ENCODE measurements at places on chromosomes 11 and 22.

DNA sequence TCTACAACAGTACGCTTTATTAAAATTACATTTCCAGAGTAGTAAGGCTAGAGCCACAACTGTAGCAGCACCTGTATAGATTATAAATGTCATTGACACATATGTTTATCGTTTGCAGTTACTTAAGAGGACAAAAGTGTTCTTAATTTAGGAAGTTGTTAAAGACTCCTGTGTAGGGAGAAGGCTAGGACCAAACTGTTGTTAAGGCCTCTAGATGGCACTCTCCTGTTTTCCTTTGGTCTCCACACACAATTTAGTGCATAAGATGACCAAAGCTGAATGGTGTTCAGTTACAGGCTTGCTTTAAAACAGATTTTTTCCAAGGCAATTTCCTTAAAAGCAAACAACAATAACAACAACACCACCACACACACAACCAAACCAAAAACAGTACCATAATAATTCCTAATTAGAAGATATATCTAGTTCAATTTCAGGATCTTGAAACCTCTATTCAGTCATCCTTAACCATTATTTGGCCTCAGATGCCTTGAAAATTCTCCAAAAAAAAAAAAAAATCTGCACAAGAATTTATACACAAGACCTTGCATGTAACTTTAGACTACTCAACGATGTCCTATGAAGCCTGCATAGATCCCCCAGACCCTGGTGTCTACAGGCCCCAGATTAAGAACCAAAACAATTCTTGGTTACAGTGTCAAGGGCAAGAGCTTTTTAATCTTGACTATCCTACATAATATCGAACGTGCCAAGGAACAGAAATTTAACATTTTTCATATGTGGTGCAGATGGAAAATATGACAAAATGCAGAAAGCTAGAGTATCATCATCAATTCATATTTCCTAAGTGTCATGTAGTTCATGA, 42.6 kb upstream of the APOA1 start:
- DNase-seq: peak; percentile 58

DNA sequence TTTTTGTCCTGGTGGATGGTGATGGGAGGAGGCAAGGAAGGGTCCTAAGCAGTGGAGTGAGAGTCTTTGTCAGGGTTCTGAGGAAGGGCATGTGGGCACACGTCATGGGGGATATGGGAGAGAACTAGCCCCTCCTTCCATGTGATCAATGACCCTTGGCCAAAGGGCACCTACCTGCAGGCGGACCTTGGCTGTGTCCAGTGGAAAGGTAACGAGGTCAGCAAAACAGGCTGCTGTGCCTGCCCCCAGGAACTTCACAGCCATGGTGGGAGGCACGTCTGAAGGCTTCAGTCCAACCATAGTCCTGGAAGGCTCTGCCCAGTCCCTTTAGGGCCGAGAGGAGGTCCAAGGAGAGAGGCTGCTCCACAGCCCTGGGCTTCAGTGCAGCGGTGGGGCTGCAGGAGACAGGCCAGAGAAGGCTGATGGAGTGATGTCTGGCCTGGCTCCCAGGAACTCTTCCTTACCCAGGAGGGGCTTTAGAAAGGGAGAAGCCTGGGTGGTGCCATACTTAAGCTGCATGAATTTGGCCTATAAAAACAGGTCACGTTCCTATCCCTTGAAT, 2.1 kb downstream of the UCP3 start:
- no peak for DNase-seq

DNA sequence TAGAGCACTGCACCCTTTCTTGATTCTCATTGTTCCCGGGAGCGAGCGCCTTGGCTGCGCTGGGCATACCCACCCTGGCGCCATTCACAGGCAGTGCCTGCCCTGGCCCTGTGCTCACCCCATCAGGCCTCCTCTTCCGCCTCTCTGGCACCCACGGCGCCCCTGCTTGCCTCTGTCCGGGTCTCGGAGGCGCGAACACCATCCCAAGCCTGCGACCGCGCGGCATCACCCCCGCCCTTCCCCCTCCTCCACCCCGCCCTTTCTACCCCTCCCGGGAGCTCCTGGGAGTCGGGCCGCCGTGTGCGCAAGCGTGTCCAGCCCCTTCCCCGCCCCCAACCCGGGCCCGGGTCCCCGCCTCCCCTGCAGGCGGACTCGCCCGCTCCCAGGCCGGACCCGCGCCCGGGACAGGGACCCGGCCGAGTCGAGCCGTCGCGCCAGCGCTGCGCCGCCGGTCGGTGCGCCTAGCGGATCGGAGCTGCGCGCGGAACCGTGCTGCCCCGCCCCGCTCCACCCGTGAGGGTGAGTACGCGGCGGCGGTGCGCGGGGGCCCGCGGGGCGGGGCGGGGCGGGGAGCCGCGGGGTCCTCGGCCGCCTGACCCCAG, at the start of gene ST3GAL4:
TSS of gene ST3GAL4 (plus strand) at position 363 of the 602 bp plus-strand sequence. CDS start 50,470 bp downstream, outside the sequence.
- no peak for DNase-seq

DNA sequence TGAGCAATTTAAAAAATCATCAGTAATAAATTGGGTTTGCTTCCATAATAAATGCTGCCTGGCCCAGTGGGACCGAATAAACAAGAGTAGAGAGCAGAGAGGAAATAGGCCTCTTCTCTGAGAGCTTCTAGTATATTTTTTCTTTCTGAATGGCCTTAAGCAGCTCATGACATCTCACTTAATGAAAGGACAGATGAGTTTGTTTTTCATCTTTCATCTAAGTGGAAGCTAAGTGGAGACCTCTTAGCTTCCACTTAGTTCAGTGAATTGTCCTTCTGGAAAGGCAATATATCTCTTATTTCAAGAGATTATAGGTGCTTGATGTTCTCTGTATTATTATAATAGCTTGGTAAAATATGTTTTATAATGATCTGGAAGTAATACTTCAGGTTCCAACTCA, 245.9 kb upstream of the ANO3 start:
- no peak for DNase-seq

DNA sequence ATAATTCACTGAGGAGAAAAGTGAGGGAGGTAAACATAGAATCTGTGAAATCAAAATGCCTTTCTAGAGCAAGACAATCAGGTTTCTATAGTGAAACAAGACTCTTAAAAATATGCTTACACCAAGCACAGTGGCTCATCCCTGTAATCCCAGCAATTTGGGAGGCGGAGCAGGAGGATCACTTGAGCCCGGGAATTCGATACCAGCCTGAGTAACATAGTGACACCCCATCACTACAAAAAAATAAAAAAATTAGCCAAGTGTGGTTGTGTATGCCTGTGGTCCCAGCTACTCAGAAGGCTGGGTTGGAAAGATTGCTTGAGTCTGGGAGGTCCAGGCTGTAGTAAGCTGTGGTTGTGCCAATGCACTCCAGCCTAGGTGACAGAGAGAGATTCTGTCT, 43.2 kb upstream of the ME3 start:
- DNase-seq: no peak

- DNase-seq: no peak
These were observed 27.2 kb upstream of the RASSF10 start for GRCh38 chr11:12981676-12982522.

- DNase-seq: no peak
These were observed 7.5 kb upstream of the LIN7C start for GRCh38 chr11:27514076-27514475.

DNA sequence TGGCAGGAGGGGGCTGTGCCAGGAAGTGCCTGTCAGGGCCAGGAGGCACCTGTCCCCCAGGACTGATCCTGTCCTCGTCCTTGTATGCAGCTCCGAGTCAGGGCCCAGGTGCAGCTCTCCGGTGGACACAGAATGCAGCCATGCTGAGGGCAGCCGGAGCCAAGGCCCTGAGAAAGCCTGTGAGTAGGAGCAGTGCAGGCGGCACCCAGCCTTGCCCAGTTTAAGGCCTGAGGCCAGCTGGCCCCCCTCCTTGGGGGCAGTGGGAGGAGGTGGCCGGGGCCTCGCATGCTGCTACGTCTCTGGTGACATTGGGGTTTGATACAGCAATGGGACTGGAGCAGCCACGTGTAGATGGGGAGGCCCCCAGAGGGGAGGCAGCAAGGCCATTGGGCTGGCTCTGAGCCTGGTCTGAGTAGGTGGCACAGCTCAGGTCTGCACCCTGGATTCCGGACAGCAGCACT, 34.9 kb downstream of the SBF1 start:
- DNase-seq: no peak

DNA sequence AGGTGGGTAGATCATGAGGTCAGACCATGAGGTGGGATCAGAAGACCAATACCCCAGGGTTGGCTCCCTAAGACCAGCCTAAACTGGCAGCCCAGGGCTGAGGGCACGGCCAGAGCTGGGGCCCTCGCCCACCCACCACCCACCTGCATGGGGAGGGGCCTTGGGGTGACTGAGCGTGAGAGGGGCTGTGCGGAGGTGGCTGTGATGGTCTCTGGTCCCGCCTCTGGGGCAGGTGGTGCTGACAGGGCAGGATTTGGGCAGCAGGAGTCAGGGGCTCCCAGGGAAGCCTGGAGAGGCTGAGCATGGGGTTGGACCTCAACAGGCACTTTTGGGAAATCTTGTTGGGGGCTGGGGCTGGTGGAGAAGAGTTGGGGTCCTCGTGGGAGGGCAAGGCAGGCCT, 39.8 kb upstream of the MUC5AC start:
- no peak for DNase-seq

GRCh38 chr11:40054631-40055030, 1404.8 kb downstream of the LRRC4C start:
- no peak for DNase-seq

DNA sequence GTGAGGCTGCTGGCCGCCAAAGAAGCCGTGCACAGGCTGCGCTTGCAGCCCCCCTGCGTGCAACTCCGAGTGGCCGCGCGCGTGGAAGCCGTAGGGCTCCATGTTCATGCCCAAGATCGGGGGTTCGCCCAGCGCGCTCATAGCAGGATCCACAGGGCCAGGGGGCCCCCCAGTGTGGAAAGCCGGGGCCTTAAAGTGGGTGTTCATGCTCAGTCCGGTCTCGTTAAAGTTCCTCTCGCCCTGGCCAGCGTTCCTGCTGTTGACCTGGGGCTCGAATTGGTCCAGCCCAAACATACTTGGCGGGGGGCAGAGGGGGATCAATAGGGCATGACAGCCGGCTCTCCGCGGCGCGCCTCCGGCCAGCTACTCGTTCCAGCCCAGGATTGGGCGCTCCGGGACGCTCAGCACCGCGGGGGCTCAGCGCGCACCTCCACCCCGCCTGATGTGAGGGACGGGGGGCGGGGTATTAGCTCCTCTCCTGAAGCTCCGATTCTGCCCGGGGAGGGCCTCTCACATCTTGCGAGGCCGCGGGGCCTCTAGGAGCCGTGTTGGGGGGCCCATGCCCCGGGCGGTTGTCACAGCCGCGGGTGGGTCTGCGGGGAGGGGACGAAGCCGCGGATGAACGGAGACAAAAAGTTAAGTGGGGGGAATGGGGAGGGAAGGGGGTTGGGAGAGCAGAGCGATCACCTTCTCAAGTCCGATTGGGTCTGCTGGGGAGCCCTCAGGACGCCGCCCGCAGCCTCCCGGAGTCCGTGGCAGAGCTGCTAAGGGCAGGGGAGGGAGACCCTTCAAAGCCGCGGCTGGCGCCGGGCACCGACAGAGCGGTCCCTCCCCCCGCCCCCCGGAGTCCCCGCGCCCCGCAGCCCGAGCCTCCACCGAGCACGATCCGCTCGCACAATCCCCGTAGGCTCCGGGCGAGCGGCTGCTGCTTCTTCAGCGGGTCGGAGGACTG, 1.0 kb downstream of the MN1 start:
- DNase-seq: no peak

- DNase-seq: no peak
These were observed 12.5 kb downstream of the LRP4 start for GRCh38 chr11:46905806-46906205.

DNA sequence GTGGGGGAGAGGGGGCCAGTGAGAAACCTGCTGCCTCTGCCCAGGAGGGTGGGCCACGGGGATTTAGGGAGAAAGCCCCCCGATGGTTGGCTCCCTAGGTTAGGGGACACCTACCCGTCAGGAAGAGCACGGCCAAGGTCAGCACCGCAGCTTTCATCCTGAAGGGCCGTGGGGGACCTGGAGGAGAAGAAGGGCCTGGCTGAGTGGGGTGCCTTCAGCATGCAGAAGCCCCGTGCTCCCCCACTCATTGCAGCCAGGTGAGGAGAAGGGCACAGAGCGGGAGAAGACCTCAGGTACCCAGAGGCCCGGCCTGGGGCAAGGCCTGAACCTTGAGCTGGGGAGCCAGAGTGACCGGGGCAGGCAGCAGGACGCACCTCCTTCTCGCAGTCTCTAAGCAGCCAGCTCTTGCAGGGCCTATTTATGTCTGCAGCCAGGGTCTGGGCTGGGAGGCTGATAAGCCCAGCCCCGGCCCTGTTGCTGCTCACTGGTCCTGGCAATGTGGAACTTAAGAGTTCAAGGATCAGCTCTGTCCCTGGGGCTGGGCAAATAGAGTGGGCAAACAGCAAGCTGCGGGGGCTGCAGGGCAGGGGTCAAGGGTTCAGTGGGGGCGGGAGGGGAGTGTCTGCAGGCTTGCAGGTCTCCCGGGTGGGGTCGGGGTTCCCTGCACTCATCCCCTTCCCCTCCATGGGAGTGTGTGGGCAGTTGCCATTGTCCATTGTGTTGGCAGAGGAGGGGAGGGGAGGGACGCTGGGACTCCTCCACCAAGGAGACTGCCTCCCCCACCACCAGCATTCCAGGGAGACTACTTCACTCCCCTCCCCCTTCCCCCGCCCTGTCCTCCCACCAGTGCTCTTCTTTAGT, at the start of gene APOA1:
TSS of gene APOA1 (minus strand) at position 392 of the 861 bp plus-strand sequence. CDS start at position 157, 235 bp downstream.
- no peak for DNase-seq

GRCh38 chr11:129324533-129325175, 51.0 kb upstream of the BARX2 start:
- no peak for DNase-seq

DNA sequence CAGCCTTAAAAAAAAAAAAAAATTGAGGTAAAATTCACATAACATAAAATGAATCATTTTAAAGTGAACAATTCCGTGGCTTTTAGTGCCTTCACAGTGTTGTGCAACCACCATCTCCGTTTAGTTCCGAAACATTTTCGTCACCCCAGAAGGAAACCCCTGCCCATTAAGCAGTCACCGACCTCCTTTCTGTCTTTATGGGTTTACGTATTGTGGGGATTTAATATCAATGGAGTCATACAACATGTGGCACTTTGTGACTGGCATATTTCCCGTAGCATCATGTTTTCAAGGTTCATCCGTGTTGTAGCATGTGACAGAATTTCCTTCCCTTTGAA, 65.5 kb downstream of the BCR start:
- no peak for DNase-seq

GRCh38 chr11:15159085-15159484, 44.4 kb downstream of the INSC start:
- no peak for DNase-seq

- DNase-seq: peak; percentile 40
These were observed 6.8 kb upstream of the CHKA start for GRCh38 chr11:68127714-68128681.

- no peak for DNase-seq
These were observed 82.6 kb downstream of the LRRC32 start for GRCh38 chr11:76587820-76588454.

Measured in astrocyte (in vitro differentiated cells and primary cell).